Gastroesophageal sphincter (tissue), 4 donors: ENCODE measurements at places on chromosomes 4 and X.

GRCh38 chr4:135365065-135365464 is 1163.5 kb upstream of the PABPC4L start:
- ATAC-seq = no peak

- ATAC-seq = no peak
Measured at GRCh38 chr4:119048446-119048845, 87.2 kb upstream of the MYOZ2 start.

DNA sequence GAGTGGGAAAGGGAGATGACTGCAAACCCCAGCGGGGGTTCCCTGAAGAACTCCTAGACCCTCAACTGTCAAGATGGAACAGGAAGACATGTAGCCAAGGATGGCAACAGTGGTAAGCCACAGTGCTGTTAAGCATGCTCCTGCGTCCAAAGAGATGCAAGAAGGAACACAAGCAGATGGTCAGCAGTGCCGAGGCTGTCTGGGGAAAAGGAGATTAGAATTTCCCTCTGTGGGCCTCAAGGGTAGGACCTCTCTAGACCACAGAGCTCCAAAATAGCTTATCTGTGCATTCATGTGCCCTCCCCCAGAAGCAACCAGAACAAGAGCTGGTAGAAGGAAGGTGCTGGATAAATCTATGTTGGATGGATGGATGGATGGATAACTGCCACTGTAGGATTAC is 82.0 kb upstream of the CPEB2 start:
- ATAC-seq = no peak

GRCh38 chrX:10183760-10184159 is 27.0 kb downstream of the CLCN4 start:
- no peak for ATAC-seq

GRCh38 chr4:74330295-74330750 is 22.1 kb downstream of the EPGN start:
- no peak for ATAC-seq

- ATAC-seq = no peak
Measured at GRCh38 chrX:123337886-123338639, 154.0 kb downstream of the GRIA3 start.

DNA sequence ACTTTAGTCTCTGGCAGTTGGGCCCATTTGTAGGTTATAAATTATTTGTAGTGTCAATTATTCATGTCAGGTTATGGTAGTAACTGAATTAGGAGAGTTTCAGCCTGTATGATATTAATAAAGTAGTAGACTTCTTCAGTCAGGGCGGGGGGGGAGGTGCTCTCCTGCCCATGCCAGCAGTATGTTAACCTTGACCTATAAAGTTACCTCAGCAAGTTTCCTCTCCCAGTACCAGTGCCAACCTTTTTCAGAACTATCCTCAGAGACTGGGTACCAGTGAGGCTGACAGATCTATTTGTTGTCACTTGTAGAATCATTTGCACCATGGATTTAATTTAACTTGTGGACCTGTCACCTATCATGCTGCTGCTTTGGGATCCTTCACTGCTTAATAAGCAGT is 88.0 kb downstream of the PRRG1 start:
- ATAC-seq = no peak

- no peak for ATAC-seq
Measured at GRCh38 chrX:95435198-95435597, 1249.4 kb upstream of the DIAPH2 start.

- no peak for ATAC-seq
Measured at GRCh38 chr4:112083587-112084347, 61.5 kb upstream of the FAM241A start.

DNA sequence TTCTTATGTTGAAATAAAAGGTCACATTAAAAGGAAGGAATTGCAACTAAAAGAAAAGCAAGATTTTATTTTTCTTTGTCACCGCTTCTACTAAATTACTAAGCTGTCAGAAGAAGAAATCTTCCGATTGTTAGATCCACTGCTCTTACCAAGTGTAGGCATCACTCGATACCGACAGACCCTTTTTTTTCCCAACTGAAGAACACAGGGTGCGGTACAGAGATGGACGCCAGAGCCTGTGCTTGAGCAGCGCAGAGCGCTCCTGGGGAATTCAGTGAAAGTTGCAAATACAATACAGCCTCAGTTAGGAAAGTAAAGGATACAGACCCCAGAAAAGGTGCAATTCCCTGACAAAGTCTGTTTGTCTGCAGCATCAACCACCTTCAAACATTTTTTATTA is 94.9 kb upstream of the WDR17 start:
- ATAC-seq = peak; percentile 34

DNA sequence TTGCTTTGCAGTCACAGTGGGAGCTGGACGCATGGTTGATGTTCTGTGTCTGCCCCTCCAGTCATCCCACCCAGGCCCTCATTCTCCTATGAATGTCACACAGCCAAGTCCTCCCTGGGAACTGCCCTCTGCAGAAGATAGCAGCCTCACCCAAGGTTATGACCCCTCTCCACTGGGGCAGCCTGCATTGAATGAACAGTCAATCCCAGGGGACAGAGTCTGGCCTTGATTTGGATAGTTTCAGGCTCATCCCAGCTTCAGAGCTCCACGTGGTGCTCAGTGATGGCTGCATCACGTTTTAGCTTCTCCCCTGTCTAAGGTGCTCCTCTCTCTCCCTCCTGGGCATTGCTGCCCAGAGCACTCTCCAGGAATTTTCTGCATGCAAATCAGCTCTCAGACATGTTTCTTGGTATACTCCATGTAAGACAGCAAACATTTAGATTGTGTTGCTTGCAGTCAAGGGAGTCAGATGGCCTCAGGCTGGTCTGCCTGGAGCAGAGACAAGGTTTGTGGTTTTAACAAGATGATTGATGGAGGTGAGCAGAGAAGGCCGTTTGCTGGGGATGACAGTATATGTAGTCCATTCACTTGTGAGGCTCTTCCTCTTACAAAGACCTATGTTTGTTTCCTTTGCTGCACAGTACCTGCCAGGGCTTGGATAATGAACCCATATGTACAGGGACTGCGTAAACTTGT is 56.1 kb upstream of the MSX1 start:
- no peak for ATAC-seq

DNA sequence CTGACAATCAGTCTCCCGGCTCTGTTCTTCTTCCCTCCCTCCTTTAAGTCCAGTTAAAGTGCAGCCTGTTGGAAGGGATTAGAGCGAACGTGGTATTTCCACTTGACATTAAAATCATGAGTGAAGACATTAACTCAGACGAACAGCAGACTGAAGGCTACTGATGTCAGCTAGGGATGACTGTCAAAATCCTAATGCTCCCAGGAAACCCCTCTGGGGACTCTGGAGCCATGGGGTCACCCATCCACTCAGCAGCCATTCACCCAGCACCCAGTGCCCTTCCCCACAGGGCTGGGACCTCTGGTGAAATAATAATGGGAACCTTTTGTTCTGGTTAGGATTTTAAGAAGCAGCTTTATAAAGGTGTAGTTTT is 113.9 kb downstream of the DRD5 start:
- no peak for ATAC-seq

- ATAC-seq = no peak
Measured at GRCh38 chr4:27779827-27780226, 919.2 kb downstream of the STIM2 start.

GRCh38 chr4:45931154-45931553 is 192.7 kb downstream of the GABRG1 start:
- ATAC-seq = no peak

DNA sequence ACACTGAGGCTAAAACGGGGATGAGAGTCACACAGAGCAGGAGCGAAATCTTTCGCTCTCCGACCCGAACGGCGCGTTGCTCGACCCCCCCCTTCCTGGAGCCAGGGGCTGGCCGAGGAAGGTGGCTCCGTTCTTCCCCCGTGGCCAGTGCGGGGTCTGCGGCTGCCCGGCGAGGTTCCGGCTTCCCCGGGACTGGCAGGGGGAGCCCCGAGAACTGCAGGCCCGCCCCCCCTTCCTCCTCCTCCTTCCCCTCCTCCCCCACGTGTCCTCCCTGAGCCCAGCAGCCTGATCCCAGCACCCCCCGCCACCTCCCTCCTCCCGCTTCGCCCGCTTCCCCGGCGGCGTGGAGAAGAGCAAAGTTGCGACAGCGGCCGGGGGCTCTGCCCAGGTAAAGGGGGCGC is 2.4 kb upstream of the BCORL1 start:
- ATAC-seq = no peak

DNA sequence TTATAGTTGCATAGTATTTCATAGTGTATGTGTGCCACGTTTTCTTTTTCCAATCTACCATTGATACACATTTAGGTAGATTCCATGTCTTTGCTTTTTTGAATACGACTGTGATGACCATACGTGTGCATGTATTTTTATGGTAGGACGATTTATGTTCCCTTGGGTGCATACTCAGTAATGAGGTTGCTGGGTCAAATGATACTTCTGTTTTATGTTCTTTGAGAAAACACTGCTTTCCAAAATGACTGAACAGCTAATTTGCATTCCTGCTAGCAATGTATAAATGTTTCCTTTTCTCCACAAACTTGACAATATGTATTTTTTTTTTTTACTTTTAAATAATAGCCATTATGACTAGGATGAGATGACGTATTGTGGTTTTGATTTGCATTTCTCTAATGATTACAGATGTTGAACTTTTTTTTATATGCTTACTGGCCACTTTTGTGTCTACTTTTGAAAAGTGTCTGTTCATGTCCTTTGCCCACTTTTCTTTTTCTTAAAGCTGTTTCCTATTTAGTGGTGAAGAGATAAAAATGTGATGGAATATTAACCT is 969.5 kb upstream of the NDST4 start:
- ATAC-seq = no peak

DNA sequence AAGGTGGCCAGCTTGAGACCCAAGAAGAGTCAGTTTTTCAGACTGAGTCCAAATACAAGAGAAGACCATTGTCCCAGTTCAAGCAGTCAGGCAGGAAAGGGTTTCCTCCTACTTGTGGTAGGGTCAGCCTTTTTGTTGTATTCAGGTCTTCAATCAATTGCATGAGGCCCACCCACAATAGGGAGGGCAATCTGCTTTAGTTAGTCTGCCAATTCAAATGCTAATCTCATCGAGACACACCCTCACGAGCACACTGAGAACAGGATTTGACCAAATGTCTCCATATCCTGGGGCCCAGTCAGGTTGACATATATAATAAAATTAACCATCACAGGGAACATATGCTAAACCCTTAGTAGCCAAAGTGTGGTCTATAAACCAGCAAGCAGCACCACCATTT is 75.3 kb upstream of the FRMPD3 start:
- no peak for ATAC-seq

GRCh38 chr4:163748449-163748848 is 254.0 kb downstream of the TMA16 start:
- no peak for ATAC-seq

DNA sequence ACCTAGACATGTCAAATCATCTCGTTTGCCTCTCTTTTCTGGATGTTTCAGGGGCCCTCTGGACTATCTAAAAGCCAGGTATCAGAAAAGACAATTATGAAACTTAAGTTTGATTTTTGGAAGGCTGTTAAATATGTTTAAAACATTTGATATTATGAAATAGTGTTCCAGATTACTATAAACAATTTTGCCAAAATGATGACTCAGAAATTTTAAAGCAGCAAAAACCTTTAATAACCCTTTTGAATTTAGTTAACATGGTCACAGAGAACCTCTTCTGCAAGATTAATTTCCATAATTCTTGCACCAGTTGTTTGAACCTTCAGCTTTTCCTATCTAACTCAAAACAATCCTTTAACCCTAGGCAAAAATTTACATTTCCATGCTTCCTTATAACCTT is 18.8 kb upstream of the FAM47E start:
- ATAC-seq = no peak

GRCh38 chr4:44996276-44996845 is 270.0 kb upstream of the GNPDA2 start:
- ATAC-seq = no peak

DNA sequence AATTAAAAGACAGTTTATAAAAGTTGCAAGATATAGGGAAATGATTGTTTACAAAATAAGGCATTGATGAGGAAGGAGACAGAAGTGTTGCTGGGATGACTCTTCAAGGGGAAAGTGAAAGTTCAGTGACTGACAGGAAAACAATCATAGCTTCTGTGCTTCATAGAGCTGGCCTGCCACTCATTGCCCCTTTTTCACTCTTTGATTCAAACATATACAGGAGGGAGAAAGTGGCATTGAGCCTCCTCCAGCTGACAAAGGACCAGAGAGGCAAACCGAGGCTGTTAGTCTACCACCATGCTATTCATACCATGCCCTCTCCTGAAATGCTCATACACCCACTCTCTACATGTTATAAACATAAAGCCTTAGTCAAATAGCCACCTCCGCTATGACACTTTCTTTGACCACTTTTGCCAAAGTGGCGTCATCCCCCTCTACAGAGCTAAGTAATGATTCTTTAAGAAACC is 79.2 kb upstream of the ATOH1 start:
- ATAC-seq = no peak

DNA sequence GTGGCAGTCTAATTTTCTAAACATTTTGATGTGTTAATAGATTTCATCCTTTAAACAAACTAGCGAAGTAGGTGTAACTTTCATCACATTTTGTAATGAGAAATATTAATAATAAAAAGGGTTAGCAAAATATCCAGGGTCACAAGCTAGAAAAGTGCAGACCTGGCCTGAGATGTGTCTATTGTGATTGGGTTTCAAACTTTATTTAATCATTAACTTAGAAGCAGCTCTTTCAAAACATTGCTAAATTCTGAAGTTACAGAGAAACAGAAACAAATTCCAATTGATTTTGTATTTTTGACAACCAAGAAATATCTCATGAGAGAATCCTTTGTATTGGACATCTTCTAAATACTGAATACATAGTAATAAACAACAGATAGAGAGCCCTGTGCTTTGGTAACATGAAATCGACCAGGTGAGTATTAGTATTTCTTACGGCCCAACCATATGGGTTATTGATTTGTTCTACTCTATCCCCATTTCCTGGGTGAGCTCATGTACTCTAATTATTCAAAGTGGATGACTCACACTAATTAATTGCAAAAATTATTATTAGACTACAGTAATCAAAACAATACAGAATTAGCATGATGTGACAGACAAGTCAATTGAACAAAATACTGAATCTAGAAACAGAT is 1093.8 kb upstream of the AGA start:
- no peak for ATAC-seq

GRCh38 chr4:11343536-11343935 is 85.2 kb downstream of the HS3ST1 start:
- ATAC-seq = no peak

GRCh38 chrX:70279081-70279480 is 2.9 kb upstream of the RAB41 start:
- ATAC-seq = no peak

DNA sequence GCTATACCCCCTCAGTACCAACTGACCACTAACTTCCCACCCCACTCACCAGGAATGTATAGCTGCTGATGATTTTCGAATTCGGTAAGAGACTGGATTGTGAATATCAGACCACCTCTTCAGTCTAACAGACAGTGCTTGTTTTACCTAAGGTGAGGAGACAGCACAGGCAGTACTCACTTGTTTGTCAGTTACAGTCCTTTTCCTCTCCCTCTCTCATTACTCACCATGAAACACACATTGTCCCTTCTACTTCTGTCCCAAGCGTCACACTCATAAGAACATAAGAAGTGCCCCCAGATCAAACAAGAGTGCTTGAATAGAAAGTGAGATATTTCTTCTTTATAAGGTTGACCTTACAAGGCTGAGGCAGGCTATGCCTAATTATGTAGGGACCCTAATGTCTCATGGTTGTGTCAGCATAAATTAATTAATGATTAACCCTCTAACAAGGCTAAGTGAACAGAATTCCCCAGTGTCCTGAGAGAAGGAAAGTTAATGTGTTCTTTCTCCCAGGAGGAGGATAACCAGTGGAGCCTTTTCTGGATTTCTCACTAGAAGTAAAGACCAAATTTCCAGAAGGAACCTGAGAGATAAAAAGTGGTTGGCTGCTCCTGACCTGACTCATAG is 32.2 kb downstream of the ZCCHC12 start:
- ATAC-seq = no peak

GRCh38 chr4:37591349-37591748 is 94.8 kb downstream of the RELL1 start:
- ATAC-seq = no peak
